ENCODE measurements at places on chromosomes 12 and 14. TPM values are rescaled to one million over a fixed set of nuclear protein-coding genes. Genes with fewer than 3 reads are reported as not detected.

Gene MGP
- 39.0 TPM for total RNA-seq

Gene HNF1A
- total RNA-seq, result not detected

Gene ARHGDIB
- total RNA-seq, result 347 TPM

Gene TBC1D30
- total RNA-seq, result 11.8 TPM

Gene TAS2R13
- total RNA-seq, result 0.29 TPM

Gene ADAM21
- 0.40 TPM for total RNA-seq

Gene BEGAIN
- total RNA-seq, result 14.1 TPM

Gene BMP4
- total RNA-seq, result 9.5 TPM

Gene ZNF740
- total RNA-seq, result 12.0 TPM

Gene HOXC11
- total RNA-seq, result 2.6 TPM

Gene FGF23
- not detected for total RNA-seq

Gene CLEC2A
- not detected for total RNA-seq

Gene LRIG3
- 22.9 TPM for total RNA-seq

Gene KRT83
- total RNA-seq, result not detected

Gene ANKRD33
- total RNA-seq, result not detected

Gene TAS2R10
- not detected for total RNA-seq

Gene NGDN
- total RNA-seq, result 176 TPM

Gene MMP19
- 8.4 TPM for total RNA-seq

Gene OASL
- total RNA-seq, result 29.6 TPM

Gene POTEM
- total RNA-seq, result 0.57 TPM

Gene KRT5
- total RNA-seq, result 0.36 TPM

Gene SUOX
- 13.3 TPM for total RNA-seq

Gene MMP17
- 3.1 TPM for total RNA-seq

Gene KCNC2
- total RNA-seq, result not detected

Gene OR6C2
- total RNA-seq, result not detected

Gene TRIM9
- total RNA-seq, result 3.1 TPM

Gene CCDC184
- 0.51 TPM for total RNA-seq

Gene SYNDIG1L
- not detected for total RNA-seq

Gene AICDA
- total RNA-seq, result not detected

Gene NAV3
- 20.7 TPM for total RNA-seq

Gene NOS1
- total RNA-seq, result not detected

Gene STAB2
- not detected for total RNA-seq

Gene KIF5A
- 0.69 TPM for total RNA-seq

Gene RIMKLB
- total RNA-seq, result 22.3 TPM

Gene LTBP2
- 7.6 TPM for total RNA-seq

Gene DEGS2
- total RNA-seq, result not detected

Gene B4GALNT1
- total RNA-seq, result 60.9 TPM

Gene OVCH1
- total RNA-seq, result not detected

Gene CLEC4E
- not detected for total RNA-seq

Gene ARHGEF25
- total RNA-seq, result 5.6 TPM

Gene SERPINA12
- total RNA-seq, result not detected
